ENCODE measurements at places on chromosomes 6 and 20.
A peak's percentile ranks its signal among the peaks of the same experiment; 100 is the strongest.

GRCh38 chr6:134216301-134217010 lies 101.5 kb downstream of the SGK1 start:
- no peak for DNase-seq

DNA sequence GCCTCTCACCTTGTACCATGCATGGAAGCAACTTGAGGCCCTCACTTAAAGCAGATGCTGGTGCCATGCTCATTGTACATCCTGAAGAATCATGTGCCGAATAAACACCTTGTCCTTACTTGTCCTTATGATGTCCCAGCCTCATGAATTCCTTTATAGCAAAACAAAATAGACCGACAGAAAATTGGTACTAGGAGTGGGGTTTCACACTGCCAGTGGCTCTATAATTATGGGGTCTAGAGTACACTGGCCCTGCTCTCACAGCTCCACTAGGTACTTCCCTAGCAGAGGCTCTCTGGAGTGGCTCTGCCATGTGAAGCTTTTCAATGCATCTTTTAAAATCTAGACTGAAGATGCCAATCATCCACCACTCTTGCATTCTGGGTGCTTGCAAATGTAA lies 101.2 kb downstream of the HTR1B start:
- no peak for DNase-seq

- DNase-seq: peak; percentile 66
Measured at GRCh38 chr6:53979468-53980067, 131.7 kb upstream of the MLIP start.

- DNase-seq: no peak
Measured at GRCh38 chr6:20236344-20236743, 24.1 kb upstream of the MBOAT1 start.

GRCh38 chr6:130513770-130514169 lies 148.0 kb downstream of the TMEM200A start:
- DNase-seq: peak; percentile 67

DNA sequence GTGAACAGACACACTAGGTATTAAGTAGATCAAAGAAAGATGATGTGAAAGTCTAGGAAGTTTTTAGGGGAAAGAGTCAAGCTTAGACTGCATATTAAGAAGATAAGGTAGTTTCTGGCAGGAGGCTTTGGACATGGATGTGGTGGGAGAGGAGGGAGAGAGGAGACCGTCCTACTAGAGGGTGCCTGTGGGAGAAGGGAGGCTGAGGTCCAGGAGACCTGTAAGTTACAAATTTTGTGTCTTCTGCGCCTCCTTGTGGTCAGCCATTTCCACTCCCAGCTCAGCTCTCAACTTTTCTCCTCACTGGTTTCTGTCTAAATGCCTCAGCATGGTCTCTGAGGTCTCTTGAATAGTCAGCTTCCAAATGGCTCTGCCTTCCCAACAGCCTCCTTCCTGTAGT lies 193.5 kb downstream of the UNC5CL start:
- DNase-seq: peak; percentile 64

DNA sequence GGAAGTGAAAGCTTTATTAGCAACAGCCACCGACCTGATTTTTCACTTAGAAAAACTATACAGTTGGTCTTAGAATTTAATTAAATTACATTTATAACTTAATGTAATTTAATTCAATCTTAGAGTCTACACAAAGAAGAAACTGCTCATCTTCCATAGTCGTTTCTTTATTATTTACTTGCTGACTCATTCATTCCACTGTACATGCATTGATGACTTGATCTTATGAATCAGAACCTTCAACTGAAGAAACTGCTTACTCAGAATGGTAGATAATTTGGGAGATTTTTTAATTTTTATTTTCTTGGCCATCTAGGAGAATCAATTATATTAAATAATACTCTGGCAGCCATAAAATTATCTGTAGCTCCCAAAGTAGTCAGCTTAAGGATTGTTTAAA lies 1021.6 kb upstream of the FLRT3 start:
- DNase-seq: no peak

Data from ELR (cell line).